ENCODE measurements at places on chromosomes 16 and 17.

GRCh38 chr17:80265205-80266068 is 4.8 kb downstream of the RNF213 start:
- H3K4me3 ChIP-seq: peak overlapping the region; percentile 100
- peaks cover 44% of the 10 kb centered on the region for H3K4me1 ChIP-seq
- H3K36me3 ChIP-seq: peaks cover 61% of the 10 kb centered on the region

DNA sequence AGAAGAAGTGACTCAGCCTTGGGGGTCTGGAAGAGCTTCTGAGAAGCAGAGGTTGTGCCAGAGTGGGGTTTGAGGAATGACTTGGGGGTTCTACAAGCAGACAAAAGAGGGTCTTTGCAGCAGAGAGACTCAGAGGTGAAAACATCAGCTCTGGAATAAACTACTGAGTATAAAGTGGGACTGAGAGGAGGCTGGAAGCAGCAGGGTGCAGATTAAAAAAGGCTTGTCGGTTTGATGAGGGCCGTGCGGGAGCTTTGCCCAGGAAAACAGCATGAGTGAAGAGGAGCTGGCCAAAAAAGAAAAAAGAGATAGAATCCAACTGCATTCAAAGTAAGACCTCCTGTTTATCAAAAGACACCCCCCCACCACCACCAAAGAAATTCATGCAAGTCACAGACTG is 13.1 kb upstream of the ACE start:
- no peak overlapping the region for H3K4me3 ChIP-seq
- no peak for DNase-seq
- no peaks in the 10 kb centered on the region for H3K36me3 ChIP-seq

- H3K4me3 ChIP-seq: no peak overlapping the region
- peak; percentile 58 for DNase-seq
- peak overlapping the region; percentile 91 for H3K27ac ChIP-seq
These were observed 18.3 kb downstream of the GLYR1 start for GRCh38 chr16:4828567-4829321.

- no peaks in the 10 kb centered on the region for H3K36me3 ChIP-seq
- H3K27ac ChIP-seq: no peak overlapping the region
- peaks cover 10% of the 10 kb centered on the region for H3K4me1 ChIP-seq
- no peak for DNase-seq
- H3K4me3 ChIP-seq: no peak overlapping the region
- H3K27me3 ChIP-seq: no peaks in the 10 kb centered on the region
These were observed 4.4 kb downstream of the DRC3 start for GRCh38 chr17:17976931-17977570.

DNA sequence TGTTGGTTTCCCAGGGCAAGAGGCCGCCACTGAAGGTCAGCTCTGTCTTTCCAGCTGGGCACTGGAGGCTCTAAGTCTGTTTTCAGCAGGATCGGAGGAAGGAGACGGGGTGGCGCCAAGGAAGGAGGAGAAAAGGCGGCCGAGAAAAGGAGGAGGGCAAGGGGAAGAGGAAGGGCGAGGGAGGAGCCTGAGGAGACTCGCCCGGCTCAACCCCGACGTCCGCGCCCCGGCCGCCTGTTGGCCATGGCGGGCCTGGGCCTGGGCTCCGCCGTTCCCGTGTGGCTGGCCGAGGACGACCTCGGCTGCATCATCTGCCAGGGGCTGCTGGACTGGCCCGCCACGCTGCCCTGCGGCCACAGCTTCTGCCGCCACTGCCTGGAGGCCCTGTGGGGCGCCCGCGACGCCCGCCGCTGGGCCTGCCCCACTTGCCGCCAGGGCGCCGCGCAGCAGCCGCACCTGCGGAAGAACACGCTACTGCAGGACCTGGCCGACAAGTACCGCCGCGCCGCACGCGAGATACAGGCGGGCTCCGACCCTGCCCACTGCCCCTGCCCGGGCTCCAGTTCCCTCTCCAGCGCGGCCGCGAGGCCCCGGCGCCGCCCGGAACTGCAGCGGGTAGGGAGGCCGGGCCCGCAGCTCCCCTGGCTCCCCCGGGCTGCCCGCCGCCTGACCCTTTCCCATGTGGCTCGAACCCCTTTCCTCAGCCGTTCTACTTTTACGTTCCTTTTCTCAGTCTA is at the start of gene RNF135:
TSS of gene RNF135 (plus strand) at position 209 of the 737 bp plus-strand sequence. CDS start at position 244, 35 bp downstream.
- H3K27ac ChIP-seq: peak within 1 kb of the TSS; percentile 92
- H3K4me1 ChIP-seq: peaks cover 3% of the 10 kb centered on the region
- peak within 1 kb of the TSS; percentile 92 for H3K4me3 ChIP-seq
- DNase-seq: peak; percentile 91
- H3K36me3 ChIP-seq: peaks cover 12% of the 10 kb centered on the region

DNA sequence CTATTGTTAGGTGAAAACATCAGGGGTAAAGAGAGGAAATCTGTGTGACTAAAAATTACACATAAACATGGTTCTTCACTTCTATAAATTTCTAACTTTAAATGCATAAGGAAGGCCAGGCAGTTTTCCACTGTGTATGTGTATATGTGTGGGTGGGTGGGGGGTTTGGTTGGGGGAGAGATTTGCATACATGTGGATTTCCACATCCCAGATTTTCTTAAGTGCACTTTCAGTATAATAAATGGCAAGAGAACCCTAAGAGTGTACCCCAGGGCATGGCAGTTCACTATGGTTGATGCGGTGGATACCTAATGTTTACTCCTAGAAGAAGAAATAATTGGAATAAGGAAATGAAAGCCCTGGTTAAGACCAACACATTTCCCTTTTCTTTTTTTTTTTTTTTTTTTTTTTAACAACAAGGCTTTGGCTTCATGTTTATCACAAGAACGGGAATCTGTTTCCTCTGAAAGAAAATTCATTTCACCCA is 451.8 kb upstream of the CCL2 start:
- no peaks in the 10 kb centered on the region for H3K36me3 ChIP-seq
- no peaks in the 10 kb centered on the region for H3K4me1 ChIP-seq
- H3K27me3 ChIP-seq: no peaks in the 10 kb centered on the region

DNA sequence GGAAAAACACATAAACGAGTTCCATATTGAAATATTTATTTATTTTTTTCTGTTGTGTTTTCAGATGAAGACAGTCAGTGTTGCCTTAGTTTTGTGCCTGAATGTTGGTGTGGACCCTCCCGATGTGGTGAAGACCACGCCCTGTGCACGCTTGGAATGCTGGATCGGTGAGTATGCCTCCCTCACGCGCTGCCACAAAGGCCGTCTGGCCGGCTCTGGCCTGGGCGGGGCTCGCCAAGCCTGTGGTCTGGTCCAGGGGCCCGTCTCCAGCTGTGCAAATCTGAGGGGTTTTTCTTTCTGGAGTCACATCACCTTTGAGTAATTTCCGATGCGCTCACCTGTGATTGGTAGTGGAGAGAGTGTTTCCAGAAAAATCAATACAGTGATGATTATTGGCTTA is 81.0 kb downstream of the RPTOR start:
- H3K4me3 ChIP-seq: no peak overlapping the region
- no peaks in the 10 kb centered on the region for H3K27me3 ChIP-seq
- H3K4me1 ChIP-seq: peaks cover 9% of the 10 kb centered on the region
- no peak for DNase-seq

DNA sequence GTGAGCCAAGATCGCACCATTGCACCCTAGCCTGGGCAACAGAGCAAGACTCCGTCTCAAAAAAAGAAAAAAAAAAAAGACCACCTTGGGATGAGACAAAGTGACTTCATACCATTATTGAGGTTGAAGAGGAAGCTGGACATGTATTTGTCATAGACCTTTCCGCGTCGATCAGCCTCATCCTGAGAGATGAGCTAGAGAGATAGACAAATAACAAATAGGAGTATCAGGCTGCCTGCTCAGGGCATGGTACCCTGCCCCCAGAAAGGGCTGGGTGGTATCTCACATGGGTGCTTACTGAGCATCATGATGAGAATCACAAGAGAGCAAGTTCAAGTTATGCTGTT is 22.1 kb downstream of the CNTNAP1 start:
- DNase-seq: no peak
- no peaks in the 10 kb centered on the region for H3K4me1 ChIP-seq
- H3K27ac ChIP-seq: no peak overlapping the region
- peaks cover 15% of the 10 kb centered on the region for H3K36me3 ChIP-seq
- no peaks in the 10 kb centered on the region for H3K27me3 ChIP-seq

DNA sequence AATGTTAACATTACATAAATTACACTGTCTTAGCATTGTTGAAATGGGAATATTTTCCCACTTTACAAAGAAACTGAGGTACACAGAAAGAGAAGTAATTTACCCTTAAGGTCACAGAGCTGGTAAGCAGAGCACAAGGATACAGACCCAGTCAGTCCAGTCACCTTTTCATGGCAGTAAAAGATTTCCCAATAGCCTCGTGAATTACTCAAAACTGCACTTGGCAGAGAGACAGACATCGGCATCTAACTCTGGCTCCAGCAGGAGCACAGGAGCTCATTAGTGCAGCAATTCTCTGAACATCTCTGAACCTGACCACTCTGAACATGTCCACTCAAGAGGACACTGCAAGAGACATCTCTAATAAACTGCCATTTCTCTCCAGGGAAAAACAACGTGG is 3.1 kb downstream of the TEX2 start:
- no peaks in the 10 kb centered on the region for H3K36me3 ChIP-seq
- H3K4me3 ChIP-seq: no peak overlapping the region
- no peak for DNase-seq
- H3K27me3 ChIP-seq: no peaks in the 10 kb centered on the region
- no peak overlapping the region for H3K27ac ChIP-seq

DNA sequence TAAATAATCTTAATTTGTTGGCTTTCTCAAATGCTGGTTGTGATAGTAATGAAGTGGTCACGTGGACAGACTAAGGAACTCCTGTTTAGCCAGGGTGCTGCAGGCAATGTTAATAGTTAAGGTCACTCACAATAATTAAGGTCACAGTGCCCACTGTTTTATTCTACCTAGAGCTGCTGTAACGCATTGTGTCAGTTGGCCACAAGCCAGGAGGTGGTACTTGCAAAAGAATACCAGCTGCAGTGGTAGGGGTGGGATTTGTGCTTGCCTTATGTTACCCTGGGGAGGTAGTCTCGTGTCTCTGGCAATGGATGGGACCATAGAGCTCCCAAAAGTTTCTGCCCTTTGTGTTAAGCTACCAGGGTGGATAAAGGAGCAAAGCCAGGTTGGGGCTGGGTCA is 969.1 kb upstream of the CDH8 start:
- DNase-seq: no peak
- no peak overlapping the region for H3K4me3 ChIP-seq
- H3K27ac ChIP-seq: no peak overlapping the region

DNA sequence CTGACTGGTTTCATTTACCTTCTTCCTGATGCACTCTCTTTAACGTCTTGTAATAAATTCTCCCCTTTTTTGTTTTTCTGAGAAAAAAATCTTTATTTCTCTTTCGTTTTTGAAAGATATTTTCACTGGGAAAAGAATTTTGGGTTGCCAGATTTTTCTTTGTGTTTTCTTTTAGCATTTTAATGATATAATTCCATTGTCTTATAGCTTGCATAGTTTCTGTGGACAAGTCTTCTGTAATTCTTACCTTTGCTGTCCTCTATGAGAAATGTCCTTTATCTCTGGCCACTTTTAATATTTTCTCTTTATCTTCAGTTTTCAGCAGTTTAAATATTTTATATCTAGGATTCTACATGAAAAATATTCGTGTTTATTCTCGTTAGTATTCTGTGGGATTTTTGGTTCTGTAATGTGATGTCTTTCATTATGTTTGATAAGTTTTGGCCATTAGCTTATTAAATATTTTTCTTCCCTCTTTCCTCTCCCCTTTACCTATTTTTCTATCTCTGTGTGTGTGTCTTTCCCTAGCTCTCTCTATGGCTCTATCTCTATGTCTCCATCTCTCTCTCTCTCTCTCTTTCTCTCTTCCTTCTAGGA is 236.5 kb downstream of the C16orf95 start:
- peaks cover 6% of the 10 kb centered on the region for H3K27me3 ChIP-seq
- H3K4me3 ChIP-seq: no peak overlapping the region
- no peaks in the 10 kb centered on the region for H3K36me3 ChIP-seq

DNA sequence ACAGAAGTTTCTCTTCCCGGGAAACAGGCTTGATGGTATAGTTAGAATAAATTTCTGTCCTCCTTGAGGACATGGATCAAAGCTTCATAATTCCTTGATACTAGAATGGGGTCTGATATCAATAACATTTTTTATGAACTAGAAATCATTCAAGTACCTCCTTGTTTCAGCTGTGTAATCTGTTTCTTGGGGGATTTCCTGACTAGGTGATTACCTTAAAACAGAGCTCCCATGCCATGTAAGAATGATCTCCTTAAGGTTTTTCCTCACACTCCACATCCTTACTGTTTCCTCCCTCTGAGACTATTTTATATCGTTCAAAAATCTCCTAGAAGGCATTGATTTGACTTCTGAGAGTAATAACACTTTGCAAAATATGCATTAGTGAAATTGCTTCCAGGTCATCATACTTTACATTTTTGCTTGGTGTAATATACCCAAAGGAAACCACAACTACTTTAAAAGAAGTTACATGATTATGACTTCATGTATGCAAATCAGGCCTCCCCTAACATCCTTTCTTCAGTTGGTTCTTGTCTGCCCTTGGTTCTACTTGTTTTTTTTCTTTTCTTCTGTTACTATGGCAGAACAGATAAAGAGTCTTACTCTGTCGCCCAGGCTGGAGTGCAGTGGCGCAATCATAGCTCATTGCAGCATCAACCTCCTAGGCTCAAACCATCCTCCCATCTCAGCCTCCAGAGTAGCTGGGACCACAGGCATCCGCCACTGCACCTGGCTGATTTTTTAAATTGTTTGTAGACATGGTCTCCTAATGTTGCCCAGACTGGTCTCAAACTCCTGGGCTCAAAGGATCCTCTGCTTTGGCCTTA is 388.8 kb downstream of the ZFHX3 start:
- DNase-seq: no peak
- H3K36me3 ChIP-seq: no peaks in the 10 kb centered on the region
- H3K4me1 ChIP-seq: peaks cover 5% of the 10 kb centered on the region
- H3K27me3 ChIP-seq: no peaks in the 10 kb centered on the region
- H3K4me3 ChIP-seq: no peak overlapping the region

DNA sequence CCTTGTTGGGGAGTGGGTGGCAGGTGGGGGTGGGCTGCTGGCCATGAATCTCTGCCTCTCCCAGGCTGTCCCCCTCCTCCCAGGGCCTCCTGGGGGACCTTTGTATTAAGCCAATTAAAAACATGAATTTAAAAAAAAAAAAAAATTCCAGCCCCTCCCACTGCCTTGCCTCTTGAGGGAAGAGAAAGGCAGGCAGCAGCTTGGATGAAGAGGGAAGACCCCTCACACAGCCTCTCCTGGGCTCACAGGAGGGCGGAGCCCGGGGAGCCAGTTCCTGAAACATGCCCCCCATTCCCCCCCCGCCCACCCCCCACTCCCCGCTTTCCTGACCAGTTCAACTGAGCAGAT is 1.8 kb upstream of the TCAP start:
- peaks cover 5% of the 10 kb centered on the region for H3K36me3 ChIP-seq
- peaks cover 90% of the 10 kb centered on the region for H3K4me1 ChIP-seq
- no peaks in the 10 kb centered on the region for H3K27me3 ChIP-seq
- H3K27ac ChIP-seq: peak overlapping the region; percentile 97
- H3K4me3 ChIP-seq: no peak overlapping the region
- no peak for DNase-seq

GRCh38 chr17:71872843-71873485 is 247.9 kb upstream of the SOX9 start:
- DNase-seq: no peak
- H3K4me1 ChIP-seq: no peaks in the 10 kb centered on the region
- no peaks in the 10 kb centered on the region for H3K27me3 ChIP-seq
- no peaks in the 10 kb centered on the region for H3K36me3 ChIP-seq
